ENCODE measurements at places on chromosomes 6 and 20.

DNA sequence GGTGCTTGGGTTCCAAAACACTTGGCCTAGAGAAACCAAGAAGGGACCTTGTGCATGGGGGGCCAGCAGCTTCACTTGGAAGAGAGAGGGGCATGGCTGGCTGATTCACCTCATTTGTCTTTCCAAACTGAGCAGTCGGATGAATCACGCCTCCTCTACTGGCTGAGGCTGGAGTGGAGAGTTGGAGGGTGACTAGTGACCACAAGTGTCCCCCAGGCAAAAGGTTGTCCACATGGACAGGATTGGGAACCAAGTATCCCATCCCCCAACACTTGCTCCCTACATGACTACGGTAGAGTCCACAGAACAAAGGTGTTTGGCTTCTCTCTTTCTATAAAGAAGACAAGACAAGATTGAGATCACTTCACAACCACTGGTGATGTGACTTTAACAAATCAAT, 875.6 kb downstream of the QKI start:
- DNase-seq, result no peak

DNA sequence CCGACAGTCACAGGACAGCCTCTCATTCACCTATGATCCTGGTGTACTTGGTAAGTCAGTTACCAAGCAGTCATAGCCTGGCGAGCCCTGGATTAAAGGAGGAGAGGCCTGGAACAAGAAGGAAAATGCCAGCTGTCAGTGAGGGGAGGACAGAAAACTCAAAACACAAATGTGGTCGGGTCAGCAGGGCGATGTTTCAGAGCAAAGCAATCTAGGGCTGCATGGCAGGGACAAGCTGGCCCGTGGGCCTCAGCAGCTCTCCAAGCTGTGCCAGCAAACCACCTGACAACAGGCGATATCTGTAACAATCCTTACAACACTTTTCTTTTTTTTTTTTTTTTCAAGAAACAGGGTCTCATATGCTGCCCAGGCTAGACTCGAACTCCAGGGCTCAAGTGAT, 40.3 kb downstream of the MGME1 start:
- DNase-seq, result no peak

GRCh38 chr20:35226884-35227681, 593 bp downstream of the MMP24 start:
- DNase-seq, result no peak

- no peak for DNase-seq
Measured at GRCh38 chr6:27911956-27912446, at the start of gene OR2B2. TSS of gene OR2B2 (minus strand) at chr6:27912396. CDS start at chr6:27912319, 77 bp downstream.

DNA sequence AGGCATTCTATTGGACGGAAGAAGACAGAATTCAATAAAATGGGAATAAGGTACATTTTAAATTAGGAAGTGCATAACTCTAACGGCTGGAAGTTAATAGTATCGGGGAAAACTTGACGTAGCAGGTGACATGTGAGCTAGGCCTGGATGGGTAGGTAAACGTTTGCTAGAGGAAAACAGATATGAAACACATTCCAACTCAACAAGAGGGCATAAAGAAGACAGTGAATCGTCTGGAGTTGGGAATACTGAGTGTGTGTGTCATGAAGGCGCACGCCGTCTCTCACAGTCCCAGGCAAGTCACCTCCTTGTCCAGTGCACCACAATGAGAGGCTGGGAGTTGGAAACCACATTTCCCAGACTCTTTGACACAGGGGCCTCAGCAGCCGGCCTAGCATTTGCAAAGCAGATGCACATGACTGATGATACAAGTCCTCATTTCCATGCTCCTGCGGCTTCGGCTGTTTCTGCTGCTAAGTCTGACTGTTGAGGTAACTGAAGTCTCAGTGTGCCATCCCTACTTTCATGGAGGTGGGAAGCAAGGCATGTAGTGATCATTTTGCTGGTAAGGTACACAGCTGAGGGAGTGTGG, 16.5 kb upstream of the NHSL1 start:
- no peak for DNase-seq

GRCh38 chr20:10648651-10649050, 25.1 kb downstream of the JAG1 start:
- no peak for DNase-seq

GRCh38 chr6:40328386-40328985, 258.7 kb downstream of the LRFN2 start:
- no peak for DNase-seq

DNA sequence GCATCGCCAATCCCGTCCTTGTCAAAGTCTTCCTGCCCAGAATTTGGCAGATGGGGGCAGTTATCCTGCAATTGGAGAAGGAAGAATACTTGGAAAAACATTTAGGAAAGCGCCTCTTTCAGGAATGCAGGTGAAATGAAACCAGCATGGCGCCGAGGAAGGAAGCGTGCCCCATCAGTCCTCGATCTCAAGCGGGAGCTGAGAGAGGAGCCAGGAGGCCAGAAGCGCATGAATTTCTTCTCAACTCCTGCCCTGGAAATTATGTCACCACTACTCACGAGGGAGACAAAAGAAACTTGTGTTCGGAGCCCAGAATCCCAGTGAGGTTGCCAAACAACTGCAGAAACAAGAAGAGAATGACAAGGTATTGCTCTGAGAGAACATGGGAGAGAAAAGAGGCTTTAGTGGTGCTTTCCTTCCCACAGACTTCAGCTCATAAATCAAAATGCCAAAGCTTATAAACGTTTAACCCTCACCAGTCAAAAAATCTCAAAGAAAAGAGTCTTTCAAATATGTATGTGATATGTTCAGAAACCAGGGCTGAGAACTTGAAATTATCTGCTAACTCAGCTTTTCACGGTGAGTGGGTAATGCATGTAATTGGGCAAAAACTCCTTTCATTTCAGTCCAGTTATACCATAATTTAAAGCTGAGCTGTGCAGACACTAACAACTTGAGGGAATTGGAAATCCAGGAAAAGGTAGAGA, 23.9 kb downstream of the THBS2 start:
- DNase-seq, result no peak

DNA sequence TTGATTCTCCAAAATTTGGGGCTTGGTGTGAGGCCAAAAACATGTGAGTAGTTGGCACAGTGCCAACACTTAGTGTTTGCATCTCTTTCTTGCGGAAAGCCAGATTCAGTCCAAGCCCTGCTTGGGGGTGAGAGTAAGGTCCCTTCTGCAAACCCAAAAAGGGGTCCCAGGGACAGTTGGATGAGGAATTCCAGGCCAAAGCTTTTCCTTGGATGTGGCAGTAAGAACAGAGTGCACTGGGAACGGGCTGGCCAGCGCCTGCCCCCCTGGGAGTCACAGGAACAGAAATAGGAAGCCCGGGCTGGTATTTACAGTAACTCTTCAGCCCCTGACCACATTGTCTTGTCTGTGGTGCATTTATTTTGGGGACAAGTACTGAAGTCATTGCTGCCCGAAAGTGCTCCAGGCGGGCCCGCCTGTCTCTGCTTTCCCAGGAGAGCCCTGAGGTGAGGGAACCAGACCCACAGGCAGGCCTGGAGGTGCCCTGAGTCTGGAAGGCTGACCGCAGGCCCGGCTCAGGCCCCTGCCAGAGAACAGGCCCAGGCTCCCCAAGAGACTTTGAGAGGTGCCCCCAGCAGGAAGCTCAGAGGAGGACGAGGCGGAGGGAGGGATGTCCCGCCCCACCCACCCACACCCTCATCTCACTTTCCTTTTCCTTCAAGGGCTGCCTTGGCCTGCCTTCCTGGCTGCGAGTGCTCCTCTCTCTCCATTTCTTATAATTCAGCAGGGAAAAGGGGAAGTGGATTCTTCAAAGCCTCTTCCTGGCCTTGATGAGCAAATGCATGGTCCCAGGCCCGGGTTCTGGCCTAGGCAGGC, 218.4 kb downstream of the MAFB start:
- no peak for DNase-seq

DNA sequence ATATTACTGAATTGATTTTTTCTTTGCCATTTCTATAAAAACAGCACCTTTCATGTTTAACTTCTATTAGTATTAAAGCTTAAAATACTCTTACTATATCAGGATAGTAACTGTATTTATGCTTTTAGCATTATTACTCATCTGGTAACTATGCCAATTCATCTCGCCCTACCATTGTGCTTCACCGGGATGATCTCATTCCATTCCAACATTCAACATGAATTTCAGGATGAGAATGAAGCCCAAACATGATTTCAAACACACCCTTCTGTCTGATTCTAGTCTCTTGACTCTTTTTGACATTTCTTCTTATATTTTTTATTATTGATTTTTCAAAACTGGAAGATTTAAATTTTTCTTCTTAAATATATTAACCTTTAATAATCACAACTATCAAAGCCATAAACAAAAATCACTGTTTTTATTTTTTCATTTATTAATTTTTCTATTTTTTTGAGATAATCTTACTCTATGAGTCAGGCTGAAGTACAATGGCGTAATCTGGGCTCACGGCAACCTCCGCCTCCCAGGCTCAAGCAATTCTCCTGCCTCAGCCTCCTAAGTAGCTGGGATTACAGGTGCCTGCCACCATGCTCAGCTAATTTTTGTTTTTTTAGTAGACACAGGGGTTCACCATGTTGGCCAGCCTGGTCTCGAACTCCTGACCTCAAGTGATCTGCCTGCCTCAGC, 46.7 kb downstream of the GJA1 start:
- DNase-seq, result no peak

DNA sequence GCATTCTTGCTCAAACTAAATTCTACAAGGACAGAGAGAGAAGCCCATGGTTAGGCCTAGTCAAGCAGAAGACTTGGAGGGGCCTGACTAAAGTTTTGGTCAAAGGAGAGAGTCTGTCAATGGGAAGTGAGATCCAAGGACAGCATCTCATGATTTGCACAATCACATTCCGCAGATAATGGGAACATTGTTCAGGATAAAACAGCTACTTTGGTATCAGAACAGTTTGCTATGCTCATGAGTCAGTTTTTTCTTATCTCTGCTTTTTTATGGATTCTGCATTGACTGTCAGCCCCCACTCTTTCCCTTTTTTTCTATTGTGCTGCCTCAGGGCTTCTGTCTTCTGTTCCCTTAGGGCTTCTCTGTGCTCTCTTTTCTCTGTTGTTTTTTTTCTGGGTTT, 28.6 kb downstream of the AKAP7 start:
- DNase-seq, result no peak

GRCh38 chr6:69422475-69422874, 374.3 kb downstream of the LMBRD1 start:
- peak; percentile 89 for DNase-seq

- no peak for DNase-seq
Measured at GRCh38 chr6:19535351-19535750, 301.8 kb upstream of the ID4 start.

- no peak for DNase-seq
Measured at GRCh38 chr20:40843251-40843650, 154.2 kb upstream of the MAFB start.

DNA sequence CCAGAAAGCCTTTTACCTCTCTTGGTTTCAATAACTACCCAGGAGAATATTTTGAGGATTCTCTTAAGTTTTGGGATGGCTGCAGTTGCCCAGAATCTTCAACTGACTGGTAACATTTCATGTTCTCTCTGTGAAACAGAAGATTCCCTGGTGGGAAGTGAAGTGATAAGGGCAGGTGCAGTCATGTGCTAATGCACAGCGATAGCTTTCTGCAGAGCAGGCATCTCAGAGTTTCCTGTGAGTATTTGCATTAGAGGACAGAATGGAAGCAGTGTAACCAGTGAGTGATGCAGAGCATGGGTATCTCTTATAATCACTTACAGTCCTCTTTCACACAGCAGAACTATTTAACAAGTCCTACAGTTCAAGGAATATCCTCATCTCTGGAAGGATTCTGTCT, 76.1 kb downstream of the HCRTR2 start:
- DNase-seq, result no peak

- DNase-seq, result no peak
Measured at GRCh38 chr6:42165016-42165415, 8.1 kb upstream of the GUCA1A start.

DNA sequence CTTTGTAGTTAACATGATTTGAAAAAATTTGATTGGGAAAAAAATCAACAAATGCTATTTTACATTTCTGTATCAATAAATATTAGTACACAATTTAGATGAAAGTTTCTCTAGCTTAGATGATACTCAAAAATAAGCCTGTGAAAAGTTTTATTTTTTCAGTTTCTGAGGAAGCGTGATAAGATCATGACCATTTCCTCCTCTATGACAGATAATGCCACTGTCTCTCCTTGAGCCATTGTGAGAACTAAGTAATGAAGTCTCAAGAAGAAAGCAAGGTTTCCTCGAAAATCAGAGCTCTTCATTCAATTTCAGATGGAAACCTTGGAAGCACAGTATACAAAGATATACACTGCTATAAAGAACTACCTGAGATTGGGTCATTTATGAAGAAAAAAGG, 395.0 kb downstream of the HDGFL1 start:
- no peak for DNase-seq

GRCh38 chr6:144683216-144684070, 398.3 kb downstream of the UTRN start:
- DNase-seq, result no peak
